ENCODE measurements at places on chromosomes 13 and 19. TPM values are rescaled to one million over a fixed set of nuclear protein-coding genes. Genes with fewer than 3 reads are reported as not detected.

Gene GGN
- 0.12 TPM for total RNA-seq

Gene PRTN3
- not detected for total RNA-seq

Gene RDH8
- total RNA-seq = not detected

Gene GPR12
- total RNA-seq = not detected

Gene PCDH17
- 10.3 TPM for total RNA-seq

Gene SIGLEC12
- not detected for total RNA-seq

Gene MIDN
- total RNA-seq = 28.7 TPM

Gene PROZ
- 5.4 TPM for total RNA-seq

Gene ZNF443
- 6.0 TPM for total RNA-seq

Gene EXOC3L2
- 1.3 TPM for total RNA-seq

Gene NCLN
- total RNA-seq = 42.8 TPM

Gene NXNL1
- total RNA-seq = not detected

Gene NPAS1
- total RNA-seq = 0.20 TPM

- peak; percentile 58 for DNase-seq
Observed at GRCh38 chr19:43572171-43572588, 3.1 kb downstream of the XRCC1 start.

DNA sequence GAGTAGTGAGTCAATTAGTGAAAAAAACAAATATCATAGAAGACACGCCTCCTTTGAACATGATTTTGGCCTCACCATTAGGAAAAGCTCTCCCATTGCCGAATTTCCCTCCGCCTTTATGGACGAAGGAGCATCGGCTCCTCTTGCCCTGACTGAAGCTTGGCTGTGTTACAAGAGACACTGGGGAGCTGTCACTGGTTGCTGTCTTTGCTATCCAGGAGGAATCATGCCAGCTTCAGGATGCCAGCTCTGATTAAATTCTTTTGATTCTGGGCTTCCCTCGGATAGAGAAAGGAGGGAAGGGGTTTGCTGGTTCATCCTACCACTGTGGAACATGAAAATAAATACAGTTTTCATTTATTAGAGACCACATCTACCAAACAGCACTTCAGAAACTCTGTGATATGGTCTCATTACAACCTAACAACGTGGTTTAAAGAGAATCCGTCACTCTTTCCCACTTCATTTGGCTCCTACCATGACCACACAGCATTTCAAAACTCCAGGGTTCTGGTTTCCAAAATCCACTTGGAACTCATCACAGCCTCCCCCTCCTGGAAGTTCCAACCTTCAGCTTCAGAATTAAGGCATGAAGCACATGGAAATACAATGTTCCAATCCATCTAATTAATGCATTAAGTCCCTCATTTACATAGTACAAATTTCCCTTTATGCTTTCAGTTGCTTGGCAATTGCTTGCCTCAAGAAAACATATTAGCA is 446.0 kb downstream of the EFNB2 start:
- no peak for DNase-seq

GRCh38 chr19:48802623-48803022 is 8.2 kb downstream of the BCAT2 start:
- DNase-seq = no peak

GRCh38 chr19:2166741-2167738 is 3.3 kb downstream of the DOT1L start:
- DNase-seq = peak; percentile 57

GRCh38 chr19:36257520-36257876 is 42.6 kb downstream of the ZNF146 start:
- DNase-seq = no peak

DNA sequence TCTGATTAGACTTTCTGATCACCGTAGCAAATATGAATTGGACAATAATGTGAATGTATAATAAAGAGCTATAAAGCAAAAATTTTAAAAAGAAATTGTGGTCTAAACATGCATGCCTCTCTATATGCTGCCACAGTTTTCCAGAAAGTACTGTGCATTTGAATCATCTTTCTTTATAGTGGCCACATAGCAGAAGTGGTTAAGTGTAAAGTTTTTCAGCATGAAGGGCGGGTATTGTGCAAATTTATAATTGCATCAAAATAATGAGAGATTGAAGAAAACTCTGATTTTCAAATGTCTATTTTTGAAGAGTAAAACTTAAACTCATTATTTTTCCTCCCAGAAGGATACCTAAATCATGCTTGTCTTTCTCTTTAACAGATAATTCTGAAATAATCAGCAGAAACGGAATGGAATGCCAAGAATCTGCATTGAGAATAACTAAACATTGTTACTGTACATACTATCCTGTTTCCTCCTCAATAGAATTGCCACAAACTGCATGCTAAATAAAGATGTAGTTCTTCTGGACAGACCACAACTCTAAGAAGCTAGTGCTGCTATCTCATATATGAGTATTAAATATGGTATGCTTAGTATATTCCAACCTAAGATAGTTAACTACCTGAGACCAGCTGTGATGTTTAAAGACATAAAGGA is 42.9 kb upstream of the RAP2A start:
- DNase-seq = no peak

DNA sequence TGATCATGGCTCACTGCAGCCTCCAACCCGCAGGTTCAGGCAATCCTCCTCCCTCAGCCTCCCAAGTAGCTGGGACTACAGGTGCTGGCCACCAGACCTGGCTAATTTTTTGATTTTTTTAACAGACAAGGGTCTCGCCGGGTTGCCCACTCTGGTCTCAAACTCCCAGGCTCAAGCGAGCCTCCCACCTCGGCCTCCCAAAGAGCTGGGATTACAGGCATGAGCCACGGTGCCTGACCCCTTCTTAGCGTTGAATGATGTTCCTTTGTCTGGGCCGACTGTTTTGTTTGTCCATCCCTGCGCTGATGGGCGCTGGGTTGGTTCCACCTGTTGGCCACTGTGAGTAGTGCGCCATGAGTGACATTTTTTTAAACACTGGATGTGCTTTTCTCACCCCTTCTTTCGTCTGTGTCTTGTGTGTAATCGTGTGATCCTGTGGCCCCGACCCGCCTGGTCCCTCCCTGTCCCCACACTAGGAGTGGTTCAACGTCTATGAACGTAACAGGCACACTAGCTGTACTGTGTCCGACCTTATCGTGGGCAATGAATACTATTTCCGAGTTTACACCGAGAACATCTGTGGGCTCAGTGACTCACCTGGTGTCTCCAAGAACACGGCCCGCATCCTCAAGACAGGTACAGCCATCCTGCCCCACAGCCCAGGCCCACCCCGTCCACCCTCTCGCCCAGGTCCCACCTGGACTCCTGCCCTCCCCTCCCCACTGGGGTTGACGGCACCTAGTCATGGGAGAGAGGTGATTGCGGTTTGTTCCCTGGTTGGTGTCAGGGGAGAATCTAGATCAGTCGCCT is 15.0 kb upstream of the EMC10 start:
- DNase-seq = peak; percentile 76

DNA sequence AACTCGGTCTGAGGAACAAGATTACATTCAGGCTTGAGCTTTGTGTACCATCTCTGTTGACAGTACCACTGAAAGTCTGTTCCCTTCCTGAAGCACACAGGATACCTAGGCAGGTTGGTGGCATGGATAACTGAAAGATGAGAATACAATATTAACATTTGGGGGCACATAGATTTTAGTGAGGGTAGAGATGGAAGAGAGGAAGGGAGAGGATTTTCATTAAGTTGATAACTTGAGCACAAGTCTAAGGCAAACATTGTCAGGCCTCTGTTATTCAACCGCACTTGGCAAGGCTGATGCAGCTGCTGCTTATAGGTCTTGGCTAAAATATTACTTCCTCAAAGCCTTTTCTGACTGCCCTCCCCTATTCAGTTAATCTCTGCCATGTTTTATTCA is 10.9 kb downstream of the MIR17HG start:
- DNase-seq = no peak

DNA sequence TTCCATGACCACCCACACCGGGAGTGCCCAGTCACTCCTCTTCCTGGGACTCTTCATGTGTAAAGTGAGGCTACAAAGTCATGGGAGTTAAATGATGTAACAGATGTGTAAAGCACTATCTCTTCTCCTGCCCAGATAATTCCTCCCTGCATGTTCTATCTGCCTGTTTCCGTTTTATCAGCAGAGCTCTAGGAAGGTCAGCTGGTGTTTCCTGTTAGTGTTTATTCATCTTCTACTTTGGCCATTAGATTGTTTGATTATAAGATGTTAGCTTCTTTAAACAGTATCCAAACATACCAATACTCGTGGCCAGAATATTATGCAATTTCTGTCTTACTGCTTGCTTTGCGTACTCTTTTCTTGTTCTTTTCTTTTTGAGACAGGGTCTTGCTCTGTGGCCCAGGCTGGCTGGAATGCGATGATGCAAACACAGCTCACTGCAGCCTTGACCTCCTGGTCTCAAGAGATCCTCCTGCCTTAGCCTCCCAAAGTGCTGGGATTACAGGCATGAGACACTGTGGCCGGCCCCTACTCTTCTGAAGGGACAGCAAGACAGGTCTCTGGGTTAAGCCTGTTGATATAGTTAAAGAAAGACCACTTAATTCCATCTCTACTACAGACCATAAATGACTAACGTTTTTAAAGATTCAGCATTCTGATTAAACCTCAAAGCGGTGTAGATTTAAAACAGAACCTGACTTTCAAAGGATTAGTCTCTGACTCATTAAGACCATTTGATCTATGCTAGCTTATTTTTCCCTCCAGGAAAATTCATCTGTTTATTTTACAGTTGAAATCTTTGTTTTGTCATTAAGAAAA is 97.4 kb upstream of the AKAP11 start:
- DNase-seq = peak; percentile 21

GRCh38 chr13:108667205-108667604 is 37.8 kb downstream of the MYO16 start:
- DNase-seq = no peak

GRCh38 chr19:21321134-21321533 is 8.1 kb downstream of the ZNF708 start:
- no peak for DNase-seq

DNA sequence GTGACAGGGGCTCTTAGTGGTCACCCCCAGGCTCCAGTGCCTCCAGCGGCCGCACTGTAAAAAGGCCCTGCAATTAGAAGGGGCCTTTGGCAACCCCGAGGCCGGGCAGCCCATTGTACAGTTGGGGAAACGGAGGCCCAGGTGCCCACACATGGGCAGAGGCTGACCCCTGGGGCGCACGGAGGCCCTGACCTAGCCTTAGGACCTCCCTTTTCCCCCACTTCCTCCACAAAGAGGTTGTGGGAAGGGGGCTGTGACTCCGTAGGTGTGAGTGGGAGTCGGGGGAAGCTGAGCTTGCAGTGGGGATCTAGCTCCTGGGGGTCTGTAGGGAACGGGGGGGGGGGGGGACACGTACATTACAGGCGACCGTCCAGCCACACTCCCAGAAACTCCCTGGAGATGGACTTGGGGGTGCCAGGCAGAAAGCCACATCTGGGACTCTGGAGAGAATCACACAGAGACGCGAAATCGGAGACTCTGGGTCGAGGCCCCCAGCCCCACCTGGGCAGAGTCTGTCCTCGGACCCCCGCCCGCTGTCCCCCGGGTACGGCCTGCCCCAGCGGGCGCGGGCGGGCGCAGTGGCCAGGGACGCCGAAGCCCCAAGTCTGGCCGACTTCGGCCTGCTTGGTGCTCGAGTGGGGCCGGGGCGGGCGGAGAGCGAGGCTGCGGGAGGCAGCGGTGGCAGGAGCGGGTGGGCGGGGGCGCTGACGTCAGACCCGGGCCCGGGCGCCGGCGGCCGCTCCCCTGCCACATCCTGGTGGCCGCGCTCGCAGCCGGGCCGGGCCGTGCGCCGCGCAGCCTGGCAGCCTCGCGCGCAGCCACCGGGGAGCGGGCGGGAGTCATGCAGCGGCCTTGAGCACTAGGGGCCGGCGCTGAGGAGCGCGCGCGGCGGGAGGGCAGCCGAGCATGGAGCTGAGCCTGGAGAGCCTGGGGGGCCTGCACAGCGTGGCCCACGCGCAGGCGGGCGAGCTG is at the start of gene ONECUT3:
Gene ONECUT3, plus strand, starts transcription at position 750 of the 972 bp plus-strand sequence. Its CDS starts 157 bp downstream, at position 907.
- peak; percentile 58 for DNase-seq

- DNase-seq = no peak
Observed at GRCh38 chr13:102718746-102719145, 23.9 kb upstream of the METTL21C start.

DNA sequence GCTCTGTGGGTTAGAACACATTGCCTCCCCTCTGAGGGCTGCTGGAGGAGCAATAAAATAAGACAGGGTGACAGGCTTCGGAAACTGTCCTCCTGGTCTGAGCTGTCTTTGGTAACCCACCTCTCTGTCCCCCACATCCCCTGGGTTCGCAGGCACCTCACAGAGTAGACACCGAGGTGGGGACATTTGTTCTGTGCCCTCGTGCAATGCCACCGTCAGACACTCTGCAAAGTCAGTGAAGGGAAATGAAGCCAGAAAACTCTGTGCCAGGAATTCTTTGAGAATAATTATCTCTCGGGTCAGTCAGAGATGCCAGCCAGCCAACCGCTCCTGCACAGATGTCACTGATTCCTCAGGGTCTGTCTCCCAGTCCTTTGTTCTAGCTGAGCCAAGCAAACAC is 493.6 kb downstream of the FOXO1 start:
- no peak for DNase-seq

- DNase-seq = no peak
Observed at GRCh38 chr13:30872276-30872594, 33.8 kb upstream of the MEDAG start.

GRCh38 chr19:29945433-29945832 is 3.4 kb downstream of the URI1 start:
- no peak for DNase-seq

DNA sequence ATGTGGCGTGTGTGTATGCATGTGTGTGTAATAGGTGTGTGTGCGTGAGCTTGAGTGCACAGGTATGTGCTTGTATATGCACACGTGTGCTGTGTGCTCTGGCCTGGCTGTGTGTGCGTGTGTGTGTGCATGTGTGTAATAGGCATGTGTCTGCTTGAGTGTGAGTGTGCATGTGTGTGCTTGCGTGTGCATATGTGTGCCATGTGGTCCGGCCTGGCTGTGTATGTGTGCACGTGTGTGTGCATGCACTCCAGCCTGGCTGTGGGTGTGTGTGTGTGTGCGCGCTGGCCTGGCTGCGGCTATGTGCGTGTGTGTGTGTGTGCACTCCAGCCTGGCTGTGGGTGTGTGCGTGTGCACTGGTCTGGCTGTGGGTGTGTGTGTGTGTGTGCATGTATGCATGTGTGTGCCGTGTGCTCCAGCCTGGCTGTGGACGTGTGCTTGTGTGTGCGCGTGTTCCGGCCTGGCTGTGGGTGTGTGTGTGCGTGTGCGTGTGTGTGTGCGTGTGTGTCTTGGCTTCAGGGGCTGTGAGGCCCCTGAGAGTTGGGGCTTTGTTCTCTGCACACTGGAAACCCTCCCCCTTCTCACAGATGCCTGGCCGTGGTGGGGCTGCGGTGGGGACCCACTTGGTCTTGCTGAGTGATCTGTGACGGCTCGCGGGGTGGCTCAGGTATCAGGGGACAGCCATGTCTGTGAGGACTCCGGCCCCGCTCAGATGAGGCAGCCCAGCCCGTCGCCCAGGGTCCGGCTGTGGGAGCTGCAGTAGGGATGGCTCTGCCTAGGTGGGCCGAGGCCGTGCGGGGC is 8.2 kb downstream of the SPPL2B start:
- DNase-seq = no peak

- no peak for DNase-seq
Observed at GRCh38 chr13:59299584-59299983, 864.1 kb downstream of the DIAPH3 start.

DNA sequence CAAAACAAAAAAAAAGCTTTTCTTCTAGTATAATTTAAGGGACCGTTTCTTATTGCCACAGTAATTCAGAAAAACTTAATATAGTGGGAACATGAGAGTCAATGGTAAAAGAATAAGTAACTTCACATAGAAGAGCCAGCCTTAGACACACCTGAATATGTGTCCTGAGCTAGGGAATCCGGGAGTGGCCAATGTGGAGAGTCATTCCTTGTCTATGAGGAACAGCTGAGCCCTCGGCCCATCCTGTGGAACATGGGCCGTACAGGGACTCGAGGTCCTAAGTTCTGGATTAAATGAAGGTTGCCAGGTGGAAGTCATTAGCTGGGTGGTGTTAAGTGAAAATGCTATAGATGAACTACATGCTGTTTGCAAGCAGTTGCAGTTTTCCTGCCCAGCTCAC is 32.2 kb downstream of the EFNB2 start:
- DNase-seq = no peak

Measured in hepatocyte (in vitro differentiated cells).